Right renal cortex interstitium (tissue), 3 donors: ENCODE measurements at places on chromosomes 5 and 9. TPM values are rescaled to one million over a fixed set of nuclear protein-coding genes. Genes with fewer than 3 reads are reported as not detected.

HMGCS1 gene
- 113 TPM for polyA plus RNA-seq

MEF2C gene
- polyA plus RNA-seq, result 46.0 TPM

ENG gene
- polyA plus RNA-seq, result 78.1 TPM

NTNG2 gene
- 0.46 TPM for polyA plus RNA-seq

ZFP37 gene
- 15.6 TPM for polyA plus RNA-seq

NUDT12 gene
- polyA plus RNA-seq, result 36.7 TPM

TLR4 gene
- polyA plus RNA-seq, result 10.1 TPM

SARDH gene
- polyA plus RNA-seq, result 9.3 TPM

SUSD3 gene
- 7.8 TPM for polyA plus RNA-seq

ROPN1L gene
- 0.60 TPM for polyA plus RNA-seq

ANKRD55 gene
- 1.3 TPM for polyA plus RNA-seq

DNA sequence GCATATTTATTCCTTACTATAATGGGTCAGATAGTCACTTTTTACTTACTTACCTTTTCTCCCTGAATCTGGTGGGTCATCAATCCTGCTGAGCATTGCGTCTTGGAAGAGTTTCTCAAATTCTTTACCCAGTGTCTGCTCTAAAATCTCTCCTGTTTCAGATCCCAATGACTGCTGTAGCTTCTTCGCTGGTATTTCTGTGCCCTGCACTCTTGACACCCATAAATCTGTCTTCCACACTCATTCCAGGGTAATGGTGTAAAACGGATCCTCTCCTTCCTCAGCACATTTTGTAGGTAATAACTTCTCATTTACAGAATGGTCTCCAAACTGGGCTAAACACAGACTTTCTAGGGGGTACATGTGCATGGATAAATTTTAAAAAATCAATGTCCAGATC is 407.4 kb downstream of the DMAC1 start:
- no peak for DNase-seq

DNA sequence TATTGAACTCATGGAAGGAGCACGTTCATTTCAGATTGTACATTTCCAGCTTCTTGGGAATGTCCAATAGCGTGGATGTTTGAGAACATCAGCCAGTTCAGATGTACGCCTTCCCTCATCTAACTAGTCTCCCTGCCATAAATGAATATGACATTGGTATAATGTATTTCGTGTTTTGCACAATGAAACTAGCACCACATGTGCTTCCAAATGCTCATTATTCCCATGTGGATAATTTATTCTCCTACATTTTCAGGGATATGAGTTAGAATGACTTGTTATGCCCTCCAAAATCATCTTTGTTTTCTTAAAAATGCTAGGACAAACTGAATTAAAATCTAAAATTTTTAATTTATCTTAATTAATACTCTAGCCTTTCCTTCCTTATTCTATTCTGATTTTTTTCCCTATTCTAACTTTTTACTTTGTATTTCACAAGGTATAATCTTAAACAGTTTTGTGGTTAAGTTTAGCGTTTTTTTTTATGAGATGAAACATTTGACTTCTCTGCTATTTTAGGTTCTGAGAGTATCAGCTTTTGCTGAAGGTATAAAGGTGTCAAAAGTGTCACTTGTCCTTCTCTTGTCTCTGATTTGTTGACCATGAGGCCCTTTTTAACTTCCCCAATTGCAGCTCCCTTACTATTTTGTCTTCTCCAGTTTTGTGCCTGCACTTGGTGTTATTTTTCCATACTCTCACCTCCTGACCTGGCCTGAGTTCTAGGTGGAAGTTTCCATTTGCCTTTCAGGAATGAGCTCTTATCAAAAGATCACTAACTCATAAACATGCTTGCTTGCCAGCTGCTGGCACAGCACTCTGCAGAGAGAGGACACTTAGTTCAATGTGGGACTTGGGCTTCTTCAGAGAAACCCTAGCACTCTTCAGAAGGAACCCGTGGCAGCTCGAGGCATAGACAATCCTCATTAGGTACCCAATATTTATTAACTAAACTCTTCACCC is 106.8 kb downstream of the FRMD3 start:
- DNase-seq, result no peak

- DNase-seq, result no peak
Measured at GRCh38 chr5:115627295-115627865, 1.5 kb upstream of the TMED7 start.

DNA sequence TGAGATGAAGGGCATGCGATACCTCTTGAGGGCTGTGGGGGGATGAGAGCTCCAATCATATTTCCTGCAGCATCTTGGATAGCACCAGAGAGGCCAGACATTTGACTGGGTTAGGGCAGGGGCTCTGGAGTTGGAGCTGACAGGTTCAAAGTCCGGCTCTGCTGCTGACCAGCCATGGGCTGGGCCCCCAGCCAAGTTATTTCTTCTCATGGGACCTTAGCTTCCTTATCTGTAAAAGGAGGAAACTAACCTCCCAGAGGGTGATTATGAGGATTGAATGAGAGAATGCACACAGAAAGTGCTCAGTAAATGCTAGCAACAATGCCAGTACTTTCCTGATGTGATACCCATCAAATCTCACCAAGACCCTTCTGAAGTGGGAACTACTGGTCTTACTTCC is 65.2 kb upstream of the SLC25A51 start:
- DNase-seq, result no peak

DNA sequence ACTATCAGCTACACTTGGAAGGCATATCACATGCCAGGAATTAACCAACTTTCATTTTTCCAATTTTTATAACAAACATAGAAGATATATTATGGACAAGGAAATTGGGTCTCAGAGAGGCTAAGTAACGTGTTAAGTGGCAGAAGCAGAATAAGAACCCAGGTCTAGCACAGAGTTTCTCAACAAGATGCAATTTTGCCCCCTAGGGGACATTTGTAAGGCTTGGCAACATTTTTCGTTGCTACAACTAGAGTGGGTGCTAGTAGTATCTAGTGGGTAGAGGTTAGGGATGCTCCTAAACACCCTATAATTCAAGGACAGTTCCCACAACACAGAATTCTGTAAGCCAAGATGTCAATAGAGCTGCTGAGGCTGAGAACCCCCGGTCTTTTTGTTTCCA is 180.6 kb downstream of the SNCAIP start:
- DNase-seq, result no peak

DNA sequence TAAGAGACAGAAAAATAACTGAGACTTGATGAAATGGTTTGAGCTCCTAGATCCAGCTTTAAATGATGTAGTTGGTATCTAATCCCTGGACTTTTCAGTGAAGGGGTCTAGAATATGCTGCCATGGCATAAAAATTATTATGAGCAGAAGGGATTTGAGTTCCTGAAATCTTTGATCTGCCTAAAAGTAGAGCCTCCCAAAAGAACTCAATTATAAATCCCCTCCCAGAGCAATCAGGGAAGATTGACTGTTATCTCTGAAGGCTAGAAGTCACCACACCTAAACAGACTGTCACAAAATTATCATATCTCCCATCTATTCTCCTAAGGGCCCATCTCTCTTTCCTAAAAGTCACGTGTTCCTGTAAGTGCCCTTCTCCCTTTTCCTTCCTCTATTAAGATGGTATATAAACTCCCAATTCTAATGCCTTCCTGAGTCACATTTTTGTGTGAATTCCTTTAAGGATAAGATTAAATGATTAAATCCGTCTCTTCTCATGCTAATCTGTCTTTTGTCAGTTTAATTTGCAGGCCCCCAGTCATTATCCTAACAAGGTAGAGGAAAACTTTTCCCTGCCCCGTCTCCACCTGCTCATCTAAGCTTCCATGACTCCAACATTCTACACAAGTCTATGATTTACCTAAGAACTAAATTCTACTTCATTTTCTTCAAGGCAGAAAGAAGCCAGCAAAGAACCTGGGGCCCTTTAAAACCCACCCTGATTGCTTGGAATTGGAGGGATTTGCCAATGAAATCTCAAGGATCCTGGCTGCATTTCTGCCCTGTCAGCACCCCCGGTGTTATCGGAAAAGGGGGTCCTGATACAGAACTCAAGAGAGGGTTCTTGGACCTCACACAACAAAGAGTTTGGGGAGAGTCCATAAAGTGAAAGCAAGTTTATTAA is 47.1 kb upstream of the PWWP2A start:
- DNase-seq, result no peak

GRCh38 chr9:73845954-73846690 is 651.0 kb upstream of the RORB start:
- DNase-seq, result no peak

GRCh38 chr5:154038261-154038706 is 426 bp downstream of the FAM114A2 start:
- DNase-seq, result no peak

DNA sequence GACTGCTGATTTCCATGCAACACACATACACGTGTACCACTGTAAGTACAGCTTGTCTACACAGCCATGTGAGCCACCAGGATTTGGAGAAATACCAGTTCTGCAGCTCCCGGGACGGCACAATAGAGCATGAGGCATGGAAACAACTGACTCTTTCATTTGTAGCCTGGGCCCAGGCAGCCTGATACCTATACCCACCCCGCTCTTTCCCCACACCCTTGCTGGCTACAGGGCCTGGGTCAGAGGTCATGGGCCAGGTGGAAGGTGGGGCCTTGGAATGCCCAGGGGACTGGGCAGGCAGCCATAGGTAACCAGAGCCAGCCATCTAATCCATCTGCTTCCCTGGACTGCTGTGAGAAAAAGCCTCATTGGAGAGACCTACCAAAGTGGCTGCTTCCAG is 39.0 kb upstream of the ZSWIM6 start:
- DNase-seq, result no peak

DNA sequence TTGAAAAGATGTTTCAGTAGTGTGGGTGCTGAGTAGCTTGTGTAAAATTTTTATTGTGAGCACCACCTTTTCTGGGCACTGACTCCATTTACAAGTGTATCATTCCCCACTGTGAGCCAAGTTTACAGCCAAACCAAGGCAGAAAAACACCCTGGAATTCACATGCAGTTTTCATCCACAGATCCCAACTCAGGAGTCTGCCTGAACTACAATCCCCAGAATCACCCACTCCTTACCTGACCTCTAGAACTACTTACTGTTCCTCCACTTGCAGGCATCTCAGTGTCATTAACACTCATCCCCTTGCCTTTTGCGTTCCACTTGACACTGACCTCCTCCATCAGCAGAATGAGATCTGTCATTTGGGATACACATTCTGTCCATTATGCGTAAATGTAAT is 2042.6 kb upstream of the CDH6 start:
- no peak for DNase-seq

DNA sequence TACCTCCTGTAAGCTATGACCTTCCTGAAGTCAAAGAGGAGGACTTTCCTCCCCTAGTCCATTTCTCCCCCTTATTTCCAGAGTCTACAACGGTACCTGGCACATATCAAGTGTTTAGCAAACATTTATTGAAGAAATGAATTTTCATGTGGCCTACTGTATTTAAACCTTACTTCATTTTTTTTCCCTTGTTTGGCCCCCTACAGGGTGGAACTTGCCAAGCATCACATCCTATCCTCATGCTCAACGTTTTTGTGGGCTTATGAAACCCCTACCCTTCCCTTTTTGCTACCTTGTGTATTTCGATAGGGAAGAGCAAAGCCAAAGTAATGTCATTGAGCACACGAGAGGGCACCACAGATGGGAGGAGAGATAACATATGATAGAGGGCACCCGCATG is 1857.8 kb upstream of the WWC1 start:
- no peak for DNase-seq

GRCh38 chr5:32668552-32668951 is 42.6 kb upstream of the NPR3 start:
- no peak for DNase-seq

DNA sequence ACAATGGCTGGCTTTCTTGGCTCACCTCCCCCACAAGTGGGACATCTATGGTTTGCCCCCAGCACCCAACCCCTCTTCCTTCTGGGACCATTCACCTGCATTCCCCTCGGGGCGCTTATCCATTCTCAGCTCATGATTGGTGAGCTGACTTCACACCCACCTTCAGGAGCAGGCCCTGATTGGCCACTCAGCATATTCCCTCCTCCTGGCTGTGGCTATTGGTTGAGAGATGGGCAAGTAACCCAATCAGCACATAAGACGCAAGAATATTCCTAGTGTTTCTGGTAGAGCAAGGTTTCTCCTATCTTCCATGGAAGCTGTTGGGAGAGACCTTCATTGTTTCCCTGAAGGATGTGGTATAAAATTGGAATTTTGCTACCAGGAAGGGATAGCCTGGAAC is 22.7 kb upstream of the UNC5A start:
- no peak for DNase-seq

DNA sequence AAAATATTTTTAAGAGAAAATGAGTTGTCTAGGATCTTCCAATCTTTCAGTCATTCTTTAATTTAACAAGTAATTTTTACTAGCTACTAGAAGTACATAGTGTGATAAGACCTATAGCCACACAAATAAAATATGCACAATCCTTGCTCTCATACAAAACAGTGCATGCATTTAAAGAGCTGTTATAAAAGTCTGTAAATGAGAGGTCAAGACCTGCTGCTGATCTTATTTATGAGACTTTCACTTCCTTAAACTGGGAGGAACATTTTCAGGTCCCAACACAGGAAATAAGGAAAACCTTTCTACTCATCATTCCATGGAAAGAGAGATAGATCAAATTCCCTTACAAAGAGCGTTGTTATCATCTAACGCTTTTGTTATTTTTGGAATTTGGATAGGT is 54.2 kb upstream of the PAM start:
- DNase-seq, result no peak

GRCh38 chr9:113222482-113222841 is 1.1 kb downstream of the SLC31A1 start:
- no peak for DNase-seq

DNA sequence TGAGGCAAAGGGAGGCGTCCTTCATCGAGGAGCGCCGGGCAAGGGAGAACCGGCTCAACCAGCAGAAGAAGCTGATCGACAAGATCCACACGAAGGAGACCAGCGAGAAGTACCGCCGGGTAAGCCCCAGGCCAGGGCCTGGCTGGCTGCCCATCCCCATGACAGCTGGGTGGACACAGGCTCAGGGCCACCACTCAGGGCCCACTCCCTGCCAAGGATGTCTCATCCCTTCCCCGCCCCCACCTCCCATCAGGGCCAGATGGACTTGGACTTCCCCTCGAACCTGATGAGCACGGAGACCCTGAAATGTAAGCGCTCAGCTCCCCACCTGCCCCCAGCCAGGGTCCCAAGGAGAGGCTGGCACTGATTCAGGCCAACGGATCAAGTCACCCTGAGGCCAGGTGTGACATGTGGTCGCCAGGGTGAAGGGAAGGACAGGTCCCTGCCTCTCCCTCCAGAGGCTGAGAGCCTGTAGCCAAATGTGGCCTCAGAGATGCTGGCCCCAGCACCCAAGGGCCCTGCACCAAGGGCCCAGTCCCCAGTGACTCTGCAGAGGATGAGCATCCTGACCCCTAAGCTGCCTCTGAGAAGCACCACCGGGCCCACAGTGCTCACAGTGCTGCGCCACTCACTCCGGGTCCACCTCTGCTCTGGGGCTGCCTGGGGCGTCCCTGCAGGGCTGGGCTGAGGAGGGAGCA is 3.1 kb upstream of the RABL6 start:
- DNase-seq, result no peak

GRCh38 chr5:136007271-136007670 is 21.5 kb upstream of the TGFBI start:
- DNase-seq, result no peak
